T-helper 9 cell (primary cell): ENCODE measurements at places on chromosomes 5 and 9.
A peak's percentile ranks its signal among the peaks of the same experiment; 100 is the strongest.

DNA sequence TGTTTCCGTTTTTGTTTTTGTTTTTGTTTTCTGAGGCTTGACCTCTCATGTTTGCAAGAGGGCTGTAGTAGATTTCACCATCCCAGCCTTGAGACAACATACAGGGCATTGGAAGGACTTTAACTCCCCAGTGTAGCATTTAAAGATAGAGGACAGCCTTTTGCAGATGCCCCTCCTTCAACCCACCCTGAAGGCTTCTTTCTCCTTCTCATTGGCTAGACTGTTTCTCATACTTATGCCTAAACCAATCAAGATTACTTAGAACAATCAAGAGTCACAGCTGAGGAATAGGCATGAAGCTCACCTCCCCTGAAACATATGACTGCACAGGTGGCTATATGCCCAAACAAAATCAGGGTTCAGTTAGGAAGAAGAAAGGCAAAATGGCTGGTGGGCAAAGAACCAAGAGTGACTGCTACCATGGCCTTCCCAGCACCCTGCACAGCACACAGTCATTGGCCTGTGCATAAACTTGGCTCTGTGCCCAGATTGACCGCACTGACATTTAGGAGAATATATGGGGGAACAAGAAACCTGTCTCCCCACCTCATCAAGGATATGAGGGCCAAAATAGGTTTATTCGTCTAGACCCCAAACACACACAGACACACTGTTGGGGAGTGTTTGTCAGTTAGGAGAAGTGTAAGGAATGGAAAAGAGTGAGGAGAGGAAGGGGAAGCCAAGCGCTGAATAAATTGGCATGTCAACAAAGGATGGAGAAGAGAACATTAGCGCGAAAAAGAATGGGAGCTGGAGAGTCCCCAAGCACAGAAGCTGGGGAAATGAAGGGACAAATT is 137.3 kb upstream of the RANBP3L start:
- no peak for DNase-seq

GRCh38 chr5:67493676-67494075 is 297.1 kb upstream of the CD180 start:
- DNase-seq: no peak

- no peak for DNase-seq
These were observed 2.0 kb upstream of the FAF2 start for GRCh38 chr5:176446028-176446665.

DNA sequence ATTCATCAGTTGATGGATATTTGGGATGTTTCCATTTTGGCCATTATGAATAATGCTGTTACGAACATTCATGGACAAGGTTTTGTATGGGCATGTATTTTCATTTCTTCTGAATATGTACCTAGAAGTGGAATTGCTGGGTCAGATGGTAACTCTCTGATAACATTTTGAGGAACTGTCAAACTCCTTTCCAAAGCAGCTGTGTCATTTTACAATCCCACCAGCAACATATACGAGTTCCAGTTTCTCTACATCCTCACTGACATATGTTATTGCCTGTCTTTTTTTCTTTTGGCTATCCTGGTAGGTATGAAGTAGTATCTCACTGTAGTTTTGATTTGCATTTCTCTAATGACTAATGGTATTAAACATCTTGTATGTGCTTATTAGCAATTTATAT is 86.7 kb downstream of the PRKACG start:
- no peak for DNase-seq

GRCh38 chr9:120413121-120414048 is 166.6 kb downstream of the CDK5RAP2 start:
- no peak for DNase-seq

- peak; percentile 80 for DNase-seq
These were observed 2.2 kb downstream of the AKNA start for GRCh38 chr9:114385397-114386181.

DNA sequence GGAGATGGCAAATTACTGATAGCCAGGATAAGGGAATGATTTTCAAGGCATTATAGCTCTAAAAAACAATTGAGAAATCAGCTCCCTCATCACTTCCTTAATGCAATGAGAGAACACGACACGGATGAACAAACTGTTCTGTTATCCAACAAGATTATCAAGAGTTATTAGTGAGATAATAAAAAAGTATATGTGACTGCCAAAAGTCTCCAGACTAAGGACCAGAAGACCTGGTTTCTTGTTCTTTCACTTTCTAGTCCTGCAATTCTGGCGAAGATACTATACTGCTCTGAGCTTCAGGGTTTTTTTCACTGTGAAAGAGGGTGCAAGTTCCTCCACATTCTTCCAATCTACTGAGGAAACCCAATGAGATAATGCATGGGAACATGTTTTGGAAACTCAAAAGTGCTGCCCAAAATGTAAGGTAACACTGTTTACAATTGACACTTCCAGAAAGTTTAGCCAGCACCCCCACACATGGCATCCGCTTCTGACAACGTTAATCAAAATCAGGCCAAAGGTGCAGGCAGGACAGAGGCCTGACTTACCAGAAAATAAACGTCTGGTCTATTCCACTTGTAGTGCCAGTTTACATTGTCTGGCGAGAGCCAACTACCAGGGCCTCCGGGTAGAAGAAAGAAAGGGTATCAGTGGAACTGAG is 254.2 kb downstream of the DOCK8 start:
- no peak for DNase-seq

GRCh38 chr9:137987244-137988030 is 109.9 kb downstream of the CACNA1B start:
- DNase-seq: no peak

DNA sequence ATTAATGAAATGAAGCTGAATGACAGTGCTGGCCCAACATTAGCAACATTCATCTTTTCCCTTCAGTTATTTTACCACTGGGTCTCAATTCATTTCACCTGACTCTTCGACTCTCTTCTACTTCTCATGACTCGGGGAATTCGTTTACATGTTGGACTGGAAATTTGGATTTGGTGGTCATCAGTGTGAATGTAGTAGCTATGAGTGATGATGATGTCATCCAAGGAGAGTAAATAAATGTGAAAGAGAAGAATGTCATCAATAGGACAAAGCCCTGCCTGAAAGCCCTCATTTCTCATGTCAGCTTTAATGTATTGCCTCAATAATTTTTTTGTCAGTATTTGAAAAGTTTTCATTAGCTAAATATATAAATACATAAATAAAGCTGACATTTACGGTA is 21.9 kb upstream of the CFAP95 start:
- no peak for DNase-seq

GRCh38 chr9:124259158-124259808 is 1.5 kb downstream of the NEK6 start:
- no peak for DNase-seq

- DNase-seq: no peak
These were observed 91.1 kb upstream of the CD180 start for GRCh38 chr5:67287510-67288268.

- no peak for DNase-seq
These were observed 17.4 kb upstream of the PLEKHG4B start for GRCh38 chr5:74503-75109.
